ENCODE measurements at places on chromosomes 11 and 22.

- DNase-seq: no peak
Observed at GRCh38 chr22:36405671-36406538, 18.1 kb upstream of the MYH9 start.

GRCh38 chr11:4071914-4072313 is 22.7 kb upstream of the RRM1 start:
- no peak for DNase-seq

DNA sequence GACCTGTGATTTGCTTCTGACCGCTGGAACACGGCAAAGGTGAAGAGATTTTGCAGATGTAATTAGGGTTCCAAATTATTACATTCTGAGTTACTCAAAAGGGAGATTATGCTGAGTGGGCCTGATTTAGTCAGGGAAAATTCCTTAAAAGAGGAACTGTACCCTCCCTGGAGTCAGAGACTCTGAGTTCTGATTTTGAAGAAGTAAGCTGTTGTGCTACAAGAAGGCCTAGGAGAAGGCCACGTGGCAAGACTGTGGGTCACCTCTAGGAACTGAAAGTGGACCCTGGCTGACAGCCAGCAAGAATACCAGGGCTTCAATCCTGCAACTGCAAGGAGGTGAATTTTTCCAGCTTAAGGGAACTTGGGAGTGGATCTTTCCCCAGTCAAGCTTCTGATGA is 45.3 kb downstream of the CHRDL2 start:
- DNase-seq: peak; percentile 12

DNA sequence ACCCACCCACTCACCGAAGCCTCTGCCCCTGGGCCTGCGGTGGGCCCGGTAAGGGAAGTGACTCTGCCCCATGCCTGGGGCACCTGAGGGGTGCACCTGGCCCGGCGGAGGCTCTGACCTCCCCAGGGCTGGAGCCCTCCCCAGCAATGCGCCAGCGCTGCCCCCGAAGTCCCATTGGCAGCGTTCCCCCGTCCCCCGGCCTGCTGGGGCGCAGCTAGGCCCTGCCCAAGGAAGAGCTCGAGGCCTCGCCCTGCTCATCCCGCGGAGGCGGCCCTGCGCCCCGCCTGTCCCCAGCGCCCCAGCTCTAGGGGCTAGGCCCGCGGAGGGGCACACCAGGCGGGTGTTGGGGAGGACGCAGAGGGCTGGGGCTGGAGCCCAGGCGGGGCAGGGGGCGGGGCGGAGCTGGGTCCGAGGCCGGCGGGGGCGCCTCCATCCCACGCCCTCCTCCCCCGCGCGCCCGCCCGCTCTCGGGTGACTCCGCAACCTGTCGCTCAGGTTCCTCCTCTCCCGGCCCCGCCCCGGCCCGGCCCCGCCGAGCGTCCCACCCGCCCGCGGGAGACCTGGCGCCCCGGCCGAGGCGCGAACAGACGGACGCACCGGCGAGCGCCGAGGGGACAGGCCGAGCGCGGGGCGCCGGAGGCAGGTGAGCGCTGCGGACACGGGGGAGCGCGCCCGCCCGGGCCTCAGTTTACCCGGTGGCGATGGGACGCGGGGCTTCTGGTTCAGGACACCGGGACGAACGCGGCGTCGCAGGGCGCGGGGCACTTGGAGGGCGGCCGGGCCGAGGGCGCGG is at the start of gene EPS8L2:
Gene EPS8L2 (plus strand): TSS at position 586 of the 793 bp plus-strand sequence. CDS start 3,177 bp downstream, outside the sequence.
- DNase-seq: peak; percentile 78

DNA sequence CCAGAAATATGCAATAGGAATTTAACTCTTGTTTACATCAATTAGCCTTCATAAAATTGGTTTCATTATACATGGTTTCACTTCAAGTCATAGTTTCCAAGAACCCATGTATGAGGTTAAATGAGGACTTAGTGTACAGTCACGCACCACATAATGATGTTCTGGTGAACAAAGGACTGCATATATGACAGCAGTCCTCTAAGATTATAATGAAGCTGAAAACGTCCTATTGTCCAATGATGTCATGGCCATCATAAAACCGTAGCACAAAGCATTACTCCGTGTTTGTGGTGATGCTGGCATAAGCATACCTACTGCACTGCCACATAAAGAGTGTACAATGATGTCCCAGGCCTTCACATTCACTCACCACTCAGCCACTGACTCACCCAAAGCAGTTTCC is 31.1 kb downstream of the SMCO4 start:
- no peak for DNase-seq

DNA sequence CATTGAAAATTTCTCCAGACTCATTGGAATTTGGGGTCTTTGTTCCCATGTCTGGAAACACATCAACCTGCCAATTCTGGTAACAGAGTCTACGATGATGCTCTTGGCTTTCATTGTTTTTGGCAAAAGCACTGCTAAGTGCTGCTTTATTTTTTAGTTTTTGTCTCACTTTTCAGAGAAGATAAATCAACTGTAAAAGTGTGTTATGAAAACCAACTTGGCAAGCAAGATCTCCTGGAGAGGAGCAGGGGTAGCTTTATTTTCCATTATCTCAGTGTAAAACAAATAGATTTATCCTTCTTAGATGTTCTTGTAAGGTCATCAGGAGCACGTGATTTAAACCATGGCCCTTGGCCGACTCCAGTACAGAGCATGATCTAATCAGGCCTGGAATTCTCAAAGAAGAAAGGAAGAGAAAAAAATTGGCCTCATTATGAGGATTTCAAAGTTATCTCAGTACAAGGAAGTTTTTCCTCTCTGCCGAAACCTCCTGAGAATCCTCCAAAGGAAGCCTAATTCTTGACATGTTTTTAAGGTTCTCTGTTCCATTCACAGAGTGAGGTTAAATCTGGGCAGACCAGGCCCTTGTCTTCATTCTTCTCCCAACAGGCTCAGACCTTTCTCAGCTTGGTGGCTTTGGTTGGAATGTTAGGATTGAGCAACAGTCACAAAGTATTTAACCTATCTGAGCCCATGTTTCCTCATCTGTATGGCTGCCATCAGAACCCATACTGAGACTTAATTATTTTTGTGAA is 16.4 kb upstream of the PAMR1 start:
- DNase-seq: peak; percentile 60

- no peak for DNase-seq
Observed at GRCh38 chr11:17600316-17601255, 53.5 kb downstream of the OTOG start.

DNA sequence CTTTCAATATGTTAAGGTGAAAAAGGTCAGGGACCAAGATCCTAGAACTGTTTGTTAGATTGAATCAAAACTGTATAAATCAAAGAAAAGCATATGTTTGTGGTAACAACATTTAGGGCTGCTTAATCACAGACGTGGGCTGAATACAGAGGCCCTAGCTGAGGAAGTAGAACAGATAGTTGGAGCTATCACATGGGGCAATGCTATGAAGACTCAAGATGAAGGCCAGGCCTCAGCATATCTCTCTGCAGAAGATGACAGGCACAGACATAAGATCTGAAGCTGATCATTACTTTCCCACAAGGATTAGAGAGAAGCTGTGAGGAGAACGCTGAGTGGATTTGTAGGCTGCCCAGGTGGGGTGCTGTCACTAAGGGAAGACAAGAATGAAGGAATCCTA is 158.6 kb upstream of the CARD18 start:
- no peak for DNase-seq

GRCh38 chr11:46676436-46677158 is 23.8 kb downstream of the ARHGAP1 start:
- DNase-seq: no peak

DNA sequence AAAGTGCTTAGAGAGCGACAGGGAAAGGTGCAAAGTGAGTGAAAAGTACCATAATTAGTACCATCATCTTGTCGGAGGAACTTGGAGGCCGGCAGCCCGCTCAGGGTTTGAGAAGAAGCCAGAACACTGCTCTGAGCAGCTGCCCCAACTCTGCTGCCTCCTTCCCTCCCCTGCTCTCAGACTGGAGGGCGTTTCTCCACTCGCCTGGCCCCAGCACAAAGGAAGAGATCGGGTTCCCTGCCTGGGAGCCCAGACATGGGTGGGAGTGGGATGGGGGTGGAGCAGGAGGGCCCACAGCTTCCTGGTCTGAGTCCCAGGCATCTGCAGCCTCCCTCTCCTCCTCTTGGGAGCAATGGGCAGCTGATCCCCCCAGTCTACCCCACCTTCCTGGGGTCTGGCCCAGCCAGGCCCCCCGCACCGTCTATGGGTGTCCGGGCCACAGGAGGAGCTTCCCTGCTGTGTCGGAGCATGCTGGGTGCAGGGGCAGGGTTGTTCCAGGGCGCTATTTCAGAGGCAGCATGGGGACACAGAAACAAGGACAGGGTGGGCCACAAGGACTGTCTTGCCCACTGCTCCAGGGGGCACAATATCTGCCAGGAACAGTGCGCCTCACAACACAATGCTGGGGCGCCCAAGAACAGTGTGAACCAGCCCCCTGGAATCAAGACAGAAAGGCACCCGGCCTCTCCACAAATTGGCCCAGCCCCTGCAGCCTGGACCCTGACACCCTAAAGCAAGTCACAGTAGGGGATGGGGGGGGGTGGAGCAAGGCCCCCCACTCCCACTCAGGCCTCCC is 4.8 kb downstream of the LIF start:
- DNase-seq: no peak

DNA sequence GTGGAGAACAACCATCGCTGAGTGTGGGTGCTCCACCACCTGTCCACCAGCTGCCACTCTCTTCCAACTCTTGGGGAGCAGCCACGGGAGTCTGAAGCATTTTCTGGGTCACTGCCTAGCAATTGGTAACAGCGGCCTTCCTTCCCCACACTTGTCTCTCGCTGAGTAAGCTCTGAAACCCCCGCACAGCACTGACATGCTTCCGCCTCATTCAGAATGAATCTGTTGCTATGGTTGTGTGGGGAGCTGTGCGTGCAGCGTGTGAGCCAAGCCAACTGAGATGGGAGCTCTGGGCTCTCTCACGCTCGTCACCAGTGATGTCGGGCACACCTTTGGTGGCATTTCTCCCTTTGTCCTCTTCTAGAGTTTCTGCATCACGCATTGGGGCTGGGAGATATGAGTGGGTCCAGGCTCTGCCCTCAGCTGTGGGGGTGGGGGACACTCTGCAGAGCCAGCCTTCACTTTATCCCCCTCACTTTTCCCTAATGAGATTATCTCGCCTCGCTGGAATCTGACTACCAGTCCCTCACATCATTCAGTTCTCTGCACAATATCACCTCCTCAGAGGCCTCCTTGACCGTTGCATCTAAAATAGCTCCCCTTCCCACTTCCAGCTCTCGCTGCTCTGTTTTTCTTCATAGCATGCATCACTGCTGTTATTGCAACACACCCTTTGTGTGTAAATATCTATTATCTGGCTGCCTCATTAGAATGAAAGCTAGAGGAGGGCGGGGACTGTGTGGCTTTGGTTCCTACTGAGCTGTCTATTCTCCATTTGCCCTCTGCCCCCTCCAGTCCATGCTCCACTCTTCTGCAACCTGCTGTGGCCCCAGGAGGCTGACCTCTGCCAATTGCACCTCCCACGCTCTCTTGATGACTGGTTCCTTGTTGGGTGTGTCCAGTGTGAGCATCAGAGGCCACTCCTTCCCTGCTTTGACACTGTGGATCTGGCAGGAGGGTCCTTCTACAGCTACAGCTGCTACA is 569.9 kb upstream of the CADM1 start:
- peak; percentile 83 for DNase-seq

DNA sequence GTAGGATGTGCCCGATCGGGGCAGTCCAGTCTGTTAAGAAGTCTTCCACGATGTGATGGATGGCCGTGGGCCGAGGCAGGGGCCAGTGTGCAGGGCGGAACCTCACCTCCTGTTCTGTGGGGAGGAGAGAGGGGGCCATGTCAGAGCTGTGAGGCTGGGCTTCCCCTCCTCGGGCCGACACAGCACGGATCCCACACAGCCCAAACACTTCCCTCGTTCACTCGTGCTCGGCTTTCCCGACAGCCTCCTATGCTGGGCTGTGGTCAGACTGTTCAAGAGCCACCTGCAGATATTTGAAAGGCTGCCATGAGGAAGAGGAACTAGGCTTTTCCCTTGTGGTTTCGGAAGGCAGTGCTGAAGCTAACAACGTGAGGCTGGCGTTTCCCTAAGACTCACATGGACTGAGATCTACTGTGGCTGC is 12.3 kb upstream of the TXN2 start:
- DNase-seq: no peak

DNA sequence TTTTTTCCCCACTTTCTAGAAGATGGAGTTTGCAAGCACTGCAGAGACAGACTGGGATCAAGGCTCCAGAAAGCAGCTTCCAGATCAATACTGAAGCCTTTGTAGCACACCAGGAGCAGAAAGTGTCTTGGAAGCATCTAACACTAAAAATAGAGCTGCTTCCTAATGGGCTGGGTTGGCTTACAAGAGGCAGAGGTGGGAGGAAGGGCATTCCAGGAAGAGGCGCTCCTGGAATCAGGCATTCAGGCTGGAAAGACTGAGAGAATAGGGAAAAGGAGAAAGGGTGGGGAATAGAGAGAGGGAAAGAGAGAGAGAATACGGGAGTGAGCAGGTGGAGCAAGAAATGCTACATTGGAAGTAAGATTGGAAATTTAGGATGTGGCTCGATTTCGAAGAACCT is 395.9 kb downstream of the OPCML start:
- DNase-seq: no peak

GRCh38 chr11:90343673-90344072 is 120.8 kb upstream of the CHORDC1 start:
- DNase-seq: no peak

GRCh38 chr11:933142-933851 is 7.6 kb downstream of the AP2A2 start:
- no peak for DNase-seq

DNA sequence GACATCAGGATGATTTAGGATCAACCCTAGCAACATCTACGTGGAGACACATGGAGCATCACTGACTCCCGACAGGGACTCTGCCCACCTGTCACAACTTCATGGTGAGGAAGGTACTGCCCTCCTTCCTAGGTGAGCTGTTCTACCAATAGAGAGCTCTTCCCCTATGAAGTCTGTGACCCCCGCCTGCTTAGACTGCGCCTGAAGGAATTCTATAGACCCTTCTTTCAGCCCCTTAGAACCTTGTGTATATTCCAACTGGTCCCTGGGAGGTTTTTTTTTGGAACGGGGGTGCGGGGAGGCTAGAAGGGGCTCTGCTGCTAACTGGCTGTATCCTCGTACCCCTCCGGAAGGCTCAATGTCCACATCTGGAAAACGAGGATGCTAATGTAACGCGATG is 566 bp downstream of the INTS4 start:
- DNase-seq: no peak

GRCh38 chr11:130180491-130180890 is 20.9 kb downstream of the ST14 start:
- no peak for DNase-seq

- no peak for DNase-seq
Observed at GRCh38 chr11:33569333-33569732, 131.3 kb downstream of the C11orf91 start.

- peak; percentile 16 for DNase-seq
Observed at GRCh38 chr22:49513358-49513851, 314.3 kb downstream of the BRD1 start.

GRCh38 chr22:28268850-28269249 is 349.8 kb upstream of the PITPNB start:
- DNase-seq: no peak

Measured in islet precursor cell (in vitro differentiated cells).